Effector memory CD8-positive, alpha-beta T cell (primary cell): ENCODE measurements at places on chromosomes 7 and 10.

DNA sequence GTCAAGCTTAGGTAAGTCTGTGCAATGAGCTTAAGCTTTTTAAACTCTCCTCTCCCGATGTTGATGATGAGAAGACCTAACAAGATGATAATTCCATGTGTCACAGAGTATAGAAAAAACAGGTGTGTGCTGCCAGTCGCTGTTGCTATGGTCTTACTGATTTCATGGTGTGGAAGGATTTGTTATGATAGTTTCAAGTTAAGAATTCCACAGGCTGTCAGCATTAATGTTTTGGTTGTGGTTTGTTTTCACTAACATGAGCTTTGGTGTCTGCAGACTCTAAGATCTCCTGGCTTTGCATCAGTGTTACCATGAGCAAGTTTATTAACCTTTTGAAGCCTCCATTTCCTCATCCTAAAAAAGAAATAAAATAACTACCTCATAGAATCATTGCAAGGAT lies 123.7 kb downstream of the NSUN6 start:
- no peak for DNase-seq

DNA sequence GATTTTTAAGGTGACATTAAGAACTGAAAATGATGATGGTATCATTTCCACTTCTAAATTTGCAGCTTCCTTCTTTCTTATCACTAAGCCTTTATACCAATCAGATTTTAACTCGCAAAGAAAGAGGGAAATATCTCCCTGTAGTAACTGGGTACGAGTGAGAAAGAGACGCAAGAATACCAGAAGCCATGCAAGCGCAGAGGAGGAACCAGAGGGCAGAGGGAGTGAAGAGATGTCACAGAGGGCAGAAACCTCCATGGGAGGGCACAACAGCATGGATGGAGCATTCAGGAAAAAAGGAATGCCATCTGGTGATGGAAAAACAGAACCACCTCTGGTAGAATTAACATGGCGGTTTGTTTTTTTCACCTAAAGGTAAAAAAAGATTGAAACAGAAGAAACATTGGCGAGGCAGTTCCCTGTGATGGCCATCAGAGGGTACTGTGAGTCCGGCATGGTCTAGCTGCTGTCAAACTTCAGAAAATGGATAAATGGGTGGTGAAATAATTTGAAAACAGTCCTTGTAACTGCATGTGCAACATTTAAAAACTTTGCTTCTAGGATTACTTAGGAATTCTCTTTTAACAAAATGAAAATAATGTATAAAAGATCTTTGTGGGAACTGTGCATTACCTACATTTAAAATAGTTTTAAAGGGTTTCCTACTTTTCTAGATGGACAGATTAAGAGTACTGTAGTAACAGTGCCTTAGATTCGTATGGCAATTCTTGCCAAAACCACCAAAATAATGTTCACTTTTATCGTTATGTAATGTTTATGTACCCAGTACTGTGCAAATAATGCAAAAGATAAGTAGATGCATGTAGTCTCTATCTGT lies 91.8 kb downstream of the ARHGAP12 start:
- no peak for DNase-seq

DNA sequence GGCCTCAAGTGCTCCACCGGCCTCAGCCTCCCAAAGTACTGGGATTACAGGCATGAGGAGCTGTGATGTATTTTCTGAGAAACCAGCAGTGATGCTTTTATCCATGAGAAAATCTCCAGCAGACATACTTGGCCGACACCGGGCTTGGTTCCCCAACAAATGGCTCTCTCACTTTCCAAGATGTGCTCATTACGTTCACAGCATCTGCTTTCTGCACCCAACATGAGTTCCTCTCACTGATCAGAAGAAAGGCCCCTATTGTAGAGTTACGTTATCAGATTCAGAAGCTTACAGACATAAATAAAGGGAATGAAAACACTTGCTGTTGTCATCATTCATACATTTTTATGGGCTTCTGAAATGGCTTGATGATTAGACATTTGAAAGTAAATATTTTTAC lies 95.0 kb downstream of the CALD1 start:
- no peak for DNase-seq

GRCh38 chr7:27947586-27948278 lies 207.8 kb downstream of the TAX1BP1 start:
- DNase-seq: no peak

DNA sequence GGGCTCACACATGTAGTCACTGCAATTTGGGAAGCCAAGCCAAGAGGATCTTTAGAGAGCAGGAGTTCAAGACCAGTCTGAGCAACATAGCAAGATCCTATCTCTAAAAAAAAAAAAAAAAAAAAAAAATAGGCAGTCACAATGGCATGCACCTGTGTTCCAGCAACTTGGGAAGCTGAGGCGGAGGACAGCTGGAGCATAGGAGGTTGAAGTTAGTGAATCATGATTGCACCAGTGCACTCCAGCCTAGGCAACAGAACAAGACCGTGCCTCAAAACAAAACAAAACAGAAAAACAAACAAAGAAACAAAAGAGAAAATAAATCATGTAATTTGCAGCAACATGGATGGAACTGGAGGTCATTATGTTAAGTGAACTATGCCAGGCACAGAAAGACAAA lies 33.6 kb upstream of the BICC1 start:
- DNase-seq: no peak

DNA sequence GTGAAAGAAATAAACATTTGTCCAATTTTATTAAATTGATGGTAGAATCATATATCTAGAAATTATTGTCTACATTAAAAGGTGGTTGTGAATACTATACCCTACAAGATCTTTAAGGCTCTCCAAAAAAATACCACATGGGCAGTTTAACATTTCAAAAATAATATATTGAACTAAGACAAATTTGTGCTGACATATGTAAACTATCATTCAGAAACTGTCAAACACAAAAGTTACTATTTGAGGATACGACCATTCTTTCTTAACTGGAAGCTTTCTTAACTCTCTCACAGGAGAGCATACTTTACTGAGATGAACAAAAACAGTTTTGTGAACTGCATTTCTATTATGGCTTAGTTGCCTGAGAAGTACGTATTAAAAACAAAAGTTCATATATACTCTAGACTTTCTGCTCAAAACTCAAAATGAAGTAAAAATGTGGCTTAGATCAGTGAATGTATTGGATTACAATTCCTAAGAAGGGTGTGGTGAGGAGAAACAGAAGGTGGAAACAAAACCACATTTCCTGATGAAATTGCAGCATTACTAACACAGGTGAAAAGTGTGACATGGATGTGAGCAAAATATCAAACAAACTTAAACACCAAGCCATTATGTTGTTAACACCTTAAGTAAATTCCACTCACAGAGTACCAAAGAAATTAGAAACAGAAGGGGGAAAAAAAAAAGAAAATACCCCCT lies 138.5 kb downstream of the SEMA3A start:
- no peak for DNase-seq
